ENCODE measurements at places on chromosomes 5 and 9.
A peak's percentile ranks its signal among the peaks of the same experiment; 100 is the strongest.

GRCh38 chr9:132948482-132949050 is 4.2 kb upstream of the TSC1 start:
- DNase-seq = no peak

GRCh38 chr5:174608631-174609097 is 115.7 kb upstream of the MSX2 start:
- DNase-seq = no peak

- no peak for DNase-seq
These were observed 3.5 kb upstream of the TMED9 start for GRCh38 chr5:177588413-177588909.

GRCh38 chr5:140239939-140240700 is 62.8 kb downstream of the PFDN1 start:
- peak; percentile 69 for DNase-seq

DNA sequence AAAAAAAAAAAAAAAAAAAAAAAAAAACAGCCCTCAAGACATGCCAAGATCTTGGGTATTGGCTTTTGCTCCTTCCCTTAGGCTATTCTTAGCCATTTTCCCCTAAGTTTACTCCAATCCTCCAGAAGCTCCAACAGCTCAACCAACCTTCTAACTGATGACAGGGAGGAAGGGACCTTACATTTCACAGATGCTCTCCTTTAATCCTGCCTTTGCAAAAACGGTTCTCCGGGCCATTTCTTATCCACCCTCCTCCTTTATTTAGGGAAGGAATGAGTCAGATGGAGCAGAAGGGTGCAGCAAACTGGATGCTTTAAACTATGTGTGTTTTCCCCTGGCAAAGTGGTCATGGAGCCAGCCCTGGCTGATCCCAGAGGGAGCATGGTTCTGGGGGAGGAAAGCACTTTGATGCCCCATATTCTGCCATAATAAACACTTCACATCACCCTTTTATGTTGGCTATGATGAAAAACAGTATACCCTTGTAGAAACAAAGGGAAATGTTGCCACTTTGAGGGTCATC is 369.4 kb upstream of the DMAC1 start:
- no peak for DNase-seq

DNA sequence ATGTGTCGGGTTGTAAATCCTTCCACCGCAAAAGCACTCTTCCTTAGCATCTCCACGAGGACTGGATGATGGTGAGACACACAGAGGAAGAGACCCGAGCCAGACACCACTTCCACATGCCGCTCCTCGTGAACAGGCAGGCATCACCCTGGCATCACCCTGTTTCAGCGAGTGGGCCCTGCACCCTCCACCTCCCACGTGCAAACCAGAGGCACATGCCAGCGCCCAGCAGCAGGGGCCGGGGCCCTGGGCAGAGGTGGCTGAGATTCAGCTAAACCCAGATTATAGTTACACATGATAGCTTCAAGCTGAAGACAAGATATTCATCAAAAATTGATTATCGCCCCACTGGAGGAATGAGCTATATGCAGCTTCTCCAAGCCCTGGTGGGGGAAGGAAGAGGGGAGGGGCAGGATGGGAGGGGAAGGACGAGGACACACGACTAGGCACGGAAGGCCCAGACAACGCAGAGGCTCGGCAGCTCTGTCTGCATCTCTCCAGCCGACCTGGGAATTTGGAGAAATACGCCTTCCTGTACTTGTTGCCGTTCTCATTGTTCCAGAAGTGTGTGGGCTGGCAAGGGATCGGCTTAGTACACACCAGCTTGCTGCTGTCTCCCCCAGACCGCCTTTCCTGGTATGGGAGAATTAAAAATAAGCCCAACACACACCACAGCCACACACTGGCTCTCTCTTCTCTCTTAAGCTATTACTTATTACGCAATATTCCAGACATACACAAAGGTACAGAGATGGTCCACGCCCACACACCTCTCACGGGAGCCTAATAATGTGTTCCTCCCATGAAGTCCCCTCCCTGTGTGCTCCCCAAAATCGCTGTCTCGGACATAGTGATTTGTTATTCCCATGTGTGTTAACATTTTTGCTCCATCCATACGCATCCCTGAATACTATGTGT is 50.4 kb upstream of the ZNF354A start:
- no peak for DNase-seq

GRCh38 chr9:83029531-83030137 is 33.3 kb downstream of the RASEF start:
- DNase-seq = no peak

- DNase-seq = no peak
These were observed 305.7 kb downstream of the ENC1 start for GRCh38 chr5:74334762-74335384.

GRCh38 chr9:97518909-97519307 is 17.4 kb downstream of the TMOD1 start:
- DNase-seq = no peak

DNA sequence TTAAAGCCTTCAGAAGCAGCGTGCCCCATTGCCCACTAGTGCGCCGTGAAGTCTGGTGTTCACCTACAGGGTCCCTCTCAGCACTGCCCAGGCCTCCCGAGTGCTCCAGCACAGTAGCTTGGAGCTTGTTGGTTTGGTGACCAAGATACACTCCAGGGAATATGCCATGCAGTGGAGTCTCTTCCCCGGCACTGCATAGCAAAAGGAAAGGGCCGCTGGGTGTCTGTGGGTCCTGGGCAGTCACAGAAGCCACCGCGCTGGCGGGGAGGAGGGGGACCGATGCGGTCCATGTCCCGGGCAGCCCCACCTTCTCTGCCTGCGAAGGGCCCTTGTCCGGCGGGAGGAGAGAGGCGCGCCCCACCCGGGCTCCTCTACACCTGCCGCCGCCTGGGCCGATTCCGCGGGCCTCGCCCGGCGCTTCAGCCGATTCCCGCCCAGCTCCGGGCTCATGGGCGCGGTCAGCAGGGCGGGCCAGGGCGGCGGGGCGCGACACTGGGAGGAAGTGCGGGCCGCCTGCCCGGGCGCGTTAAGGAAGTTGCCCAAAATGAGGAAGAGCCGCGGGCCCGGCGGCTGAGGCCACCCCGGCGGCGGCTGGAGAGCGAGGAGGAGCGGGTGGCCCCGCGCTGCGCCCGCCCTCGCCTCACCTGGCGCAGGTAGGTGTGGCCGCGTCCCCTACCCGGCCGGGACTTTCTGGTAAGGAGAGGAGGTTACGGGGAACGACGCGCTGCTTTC is at the start of gene SYK:
TSS of gene SYK (plus strand) at position 579 of the 732 bp plus-strand sequence. CDS start 42,080 bp downstream, outside the sequence.
- no peak for DNase-seq

DNA sequence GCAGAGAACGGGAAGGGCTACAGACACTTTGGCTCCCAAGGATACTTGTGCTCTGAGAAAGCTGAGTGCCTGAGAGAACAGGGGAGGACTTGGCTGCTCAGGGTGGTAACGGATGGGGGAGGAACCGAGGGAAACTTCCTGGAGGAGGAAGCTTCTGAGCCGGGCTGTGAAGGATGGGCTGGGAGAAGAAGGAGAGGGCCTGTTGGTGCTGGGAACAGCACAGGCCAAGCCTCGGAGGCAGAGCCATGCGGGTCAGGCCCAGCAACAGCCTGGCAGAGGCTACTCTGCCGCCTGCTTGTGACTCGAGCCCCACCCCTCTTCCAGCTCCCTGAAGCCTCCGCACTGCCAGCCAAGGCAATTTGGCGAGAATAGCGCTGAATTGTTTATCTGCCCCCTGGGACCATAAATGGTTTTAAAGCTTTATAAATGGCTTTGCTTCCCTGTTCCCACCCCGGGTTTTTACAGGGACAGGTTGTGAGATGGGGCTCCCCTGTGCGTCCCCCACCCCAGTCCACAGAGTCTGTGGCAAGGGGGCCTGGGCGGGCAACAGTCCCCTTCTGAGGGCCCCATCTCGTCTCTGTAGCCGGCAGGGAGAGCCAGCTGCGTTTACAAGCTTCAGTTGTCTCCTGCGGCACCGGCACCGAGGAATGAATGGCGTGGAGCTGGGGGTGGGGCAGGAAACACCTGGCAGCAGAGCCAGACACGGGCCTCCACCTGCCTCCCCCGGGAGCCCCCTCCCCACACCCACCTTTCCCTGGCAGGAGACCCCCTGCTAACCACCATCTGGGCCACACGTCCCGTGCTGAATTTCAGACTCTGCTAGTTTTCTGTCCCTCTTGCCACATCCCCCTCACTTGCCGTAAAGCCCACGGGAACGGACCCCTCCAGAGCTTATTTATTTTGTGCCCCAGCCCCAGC is 24.4 kb downstream of the FAM163B start:
- no peak for DNase-seq

DNA sequence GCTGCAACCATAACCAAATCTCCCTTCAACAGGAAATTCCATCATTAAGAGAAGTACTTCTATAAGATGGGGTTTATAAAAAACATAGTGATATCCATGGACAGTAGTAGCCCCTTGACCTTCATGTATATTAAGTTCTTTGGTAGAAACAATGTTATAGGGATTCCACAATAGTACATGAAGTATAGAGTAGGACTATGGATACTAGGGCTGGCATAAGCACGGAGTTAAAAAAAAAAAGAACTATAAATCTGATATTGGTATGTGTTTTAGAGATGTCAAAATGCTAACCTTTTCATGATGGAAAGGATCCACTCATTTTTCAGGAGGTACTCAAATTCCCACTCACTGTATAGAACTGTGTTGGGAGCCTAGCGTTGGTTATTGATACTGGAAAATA is 337.6 kb downstream of the FGF10 start:
- DNase-seq = peak; percentile 66

- no peak for DNase-seq
These were observed 26.3 kb upstream of the SYNPO start for GRCh38 chr5:150613991-150614660.

DNA sequence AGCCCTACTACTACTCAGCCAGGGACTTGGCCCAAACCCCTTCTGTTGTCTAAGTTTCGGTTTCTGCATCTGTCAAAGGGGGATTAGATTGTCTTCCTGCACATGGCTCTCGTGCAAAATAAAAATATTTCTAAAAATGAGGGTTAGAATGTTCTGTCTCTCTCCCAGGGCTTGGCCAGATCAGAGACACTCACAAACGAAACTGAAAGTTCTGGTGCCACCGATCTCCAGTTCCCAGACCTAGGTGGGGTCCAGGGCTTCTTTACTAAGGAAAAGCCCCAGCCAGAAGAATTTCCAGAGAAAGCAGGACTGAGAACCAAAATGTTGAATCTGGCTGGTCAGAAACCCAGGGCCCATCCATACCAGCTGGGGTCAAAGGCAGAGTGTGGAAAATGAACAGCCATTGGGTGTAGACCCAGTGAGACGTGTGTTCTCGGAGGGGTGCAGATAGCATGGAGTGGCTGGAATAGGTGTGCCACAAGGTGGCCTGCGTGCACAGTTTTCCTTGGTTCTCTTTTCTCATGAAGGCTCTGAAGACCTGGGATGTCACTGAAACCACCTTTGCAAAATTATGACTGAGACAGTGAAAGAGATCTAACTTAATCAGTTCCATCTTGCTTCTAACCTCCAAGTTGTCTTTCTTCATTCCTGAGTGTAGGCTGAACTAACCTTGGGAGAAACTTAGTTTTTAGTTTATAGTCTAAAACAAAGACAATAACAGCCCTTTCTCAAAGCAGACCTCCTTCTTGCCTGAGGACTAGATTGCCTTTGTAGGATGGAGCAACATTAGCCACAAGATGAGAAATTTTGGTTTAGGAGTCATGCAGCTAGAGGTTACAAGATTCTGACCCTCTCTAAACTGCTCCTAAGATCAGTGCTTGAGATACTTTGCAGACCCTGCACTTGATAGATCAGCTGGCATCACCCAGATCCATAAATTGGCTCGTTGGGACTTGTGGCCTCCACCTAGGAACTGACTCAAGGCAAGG is 2.3 kb upstream of the SLC23A1 start:
- no peak for DNase-seq

DNA sequence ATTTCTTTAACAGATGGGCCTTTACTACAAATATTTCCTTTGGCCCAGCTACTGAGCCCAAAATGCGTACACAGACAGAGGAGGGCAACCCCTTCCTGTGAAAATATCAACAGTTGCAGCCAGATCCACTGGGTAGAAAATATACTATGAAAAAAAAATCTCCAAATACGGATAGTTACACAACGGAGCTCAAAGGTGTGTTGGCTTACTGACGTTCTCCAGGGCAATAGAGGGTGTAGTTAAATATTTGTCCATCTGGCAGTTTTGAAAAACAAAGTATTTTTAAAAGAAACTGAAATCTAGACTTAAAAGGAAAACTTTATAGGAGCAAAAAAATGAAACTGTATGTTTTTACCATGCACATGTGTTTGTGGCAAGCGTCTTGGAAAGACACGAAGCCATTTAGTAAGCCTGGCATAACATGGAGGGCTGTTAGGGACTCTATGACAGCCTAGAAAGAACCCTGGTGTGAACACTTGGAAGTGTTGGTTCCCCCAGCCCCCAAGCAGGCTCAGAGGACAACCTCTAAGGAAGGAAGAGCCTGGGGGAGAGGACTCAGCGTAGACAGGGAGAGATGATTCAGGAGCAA is 157.8 kb upstream of the TRPM3 start:
- DNase-seq = no peak

GRCh38 chr9:14056316-14056861 is 257.6 kb downstream of the NFIB start:
- DNase-seq = no peak

- no peak for DNase-seq
These were observed 97.3 kb downstream of the ZNF462 start for GRCh38 chr9:106960258-106960657.

GRCh38 chr9:115593587-115594091 is 475.7 kb upstream of the TNC start:
- peak; percentile 54 for DNase-seq
